Neural crest cell (in vitro differentiated cells): ENCODE measurements at places on chromosomes 16 and 17.

DNA sequence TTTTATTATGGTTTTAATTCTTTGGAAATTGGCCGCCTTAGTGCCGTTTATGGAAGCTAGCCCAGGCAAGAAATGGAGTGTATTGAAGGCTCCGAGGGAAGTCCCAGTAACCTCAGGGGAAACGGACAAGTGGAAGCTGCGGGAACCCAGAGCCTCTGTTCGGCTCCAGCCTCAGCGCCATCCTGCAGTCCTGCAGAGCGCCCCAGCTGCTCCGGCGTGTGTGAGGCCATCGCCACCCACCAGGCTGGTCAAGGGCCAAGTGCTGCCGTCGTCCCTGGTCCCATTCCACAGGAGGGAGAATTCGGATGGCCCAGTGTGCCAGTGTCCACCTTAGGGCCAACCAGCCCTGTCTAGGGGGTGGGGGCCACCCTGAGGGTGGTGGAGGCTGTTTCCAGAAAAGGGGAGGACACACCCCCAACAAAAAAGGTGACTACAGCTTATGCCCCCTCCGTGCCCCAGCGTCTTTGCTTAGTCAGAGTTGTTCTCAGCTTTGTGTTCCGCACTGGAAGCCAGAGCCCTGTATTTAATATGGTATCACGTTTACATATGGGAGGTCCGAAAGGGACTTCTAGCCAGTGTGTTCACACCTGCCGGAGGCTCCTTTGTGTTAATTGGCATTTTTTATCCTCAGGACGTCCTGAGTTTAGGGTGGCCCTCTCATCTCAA is 13.0 kb downstream of the MGRN1 start:
- no peak for DNase-seq

DNA sequence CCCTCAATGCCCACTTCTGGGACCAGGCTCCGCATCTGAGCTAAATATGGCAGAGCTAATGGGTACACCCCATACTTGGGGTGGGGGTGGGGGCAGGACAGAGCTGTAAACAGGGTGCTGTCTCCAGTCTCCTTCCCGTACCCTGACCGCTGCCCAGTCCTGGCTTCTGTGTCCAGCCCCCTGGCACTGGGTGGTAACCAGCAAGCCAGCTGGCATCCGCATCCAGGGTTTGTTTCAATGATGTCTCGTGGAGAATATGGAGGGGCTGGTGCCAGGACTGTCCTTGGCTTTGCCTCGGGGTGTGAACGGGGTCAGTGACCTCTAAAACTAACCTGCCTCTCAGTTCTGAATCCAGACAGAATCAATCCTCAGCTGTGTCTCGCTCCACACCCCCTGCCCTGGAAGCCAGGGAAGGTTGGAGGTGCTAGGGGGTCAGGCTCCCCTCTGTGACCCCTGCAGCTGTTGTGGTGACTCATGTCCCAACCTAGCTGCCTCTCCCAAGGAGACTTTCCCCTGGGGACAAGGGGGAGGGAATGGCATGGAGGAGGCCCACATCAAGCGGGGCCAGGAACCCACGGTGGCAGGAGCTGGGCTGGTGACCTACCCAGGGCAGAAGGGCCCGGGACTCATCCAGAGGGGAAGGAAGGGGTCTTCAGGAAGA is 1.5 kb upstream of the PNMT start:
- DNase-seq, result no peak

DNA sequence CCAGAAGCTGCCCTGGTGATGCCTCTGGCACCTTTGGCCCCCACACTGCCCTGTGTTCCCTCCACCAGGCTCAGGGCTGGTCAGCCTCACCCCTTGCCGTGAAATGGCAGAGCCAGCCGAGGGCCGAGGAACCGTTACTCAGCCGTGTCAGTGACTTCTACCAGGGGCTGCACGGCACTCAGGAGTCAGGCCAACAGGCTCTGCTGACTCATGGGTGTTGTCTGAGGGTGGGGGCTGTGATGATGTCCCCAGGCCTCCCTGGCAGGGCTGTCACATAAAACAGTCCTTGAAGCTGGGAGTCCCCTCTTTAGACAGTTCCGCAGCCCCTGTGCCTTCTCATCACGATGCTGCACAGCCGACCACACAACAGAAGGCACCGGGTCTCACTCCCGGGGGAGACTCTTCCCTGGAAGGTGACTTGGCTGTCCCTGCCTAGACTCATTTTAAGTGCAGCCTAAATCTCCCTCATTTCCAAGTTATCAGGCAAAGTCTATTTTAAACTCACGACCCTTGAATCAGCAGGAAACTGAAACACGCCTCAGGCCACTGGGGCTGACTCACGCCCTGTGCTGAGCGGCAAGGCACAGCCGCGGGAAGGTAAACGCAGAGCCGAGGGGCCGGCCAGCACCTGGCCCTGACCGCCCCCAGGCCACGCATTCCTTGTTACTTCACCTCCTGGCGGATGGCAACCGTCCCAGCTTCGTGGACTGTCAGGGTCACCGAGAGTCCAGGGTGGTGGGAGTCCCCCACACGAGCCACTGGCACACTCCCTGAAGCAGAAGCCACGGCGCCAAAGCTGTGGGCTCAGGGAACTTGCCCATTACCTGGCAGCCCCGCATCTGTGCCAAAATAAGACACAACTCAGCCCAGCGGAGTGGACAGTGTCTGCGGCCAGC is 102.6 kb downstream of the ZNF778 start:
- no peak for DNase-seq

GRCh38 chr16:11024333-11025053 is 80.1 kb downstream of the CLEC16A start:
- no peak for DNase-seq

- no peak for DNase-seq
These were observed 9.0 kb downstream of the SRR start for GRCh38 chr17:2312736-2313135.

DNA sequence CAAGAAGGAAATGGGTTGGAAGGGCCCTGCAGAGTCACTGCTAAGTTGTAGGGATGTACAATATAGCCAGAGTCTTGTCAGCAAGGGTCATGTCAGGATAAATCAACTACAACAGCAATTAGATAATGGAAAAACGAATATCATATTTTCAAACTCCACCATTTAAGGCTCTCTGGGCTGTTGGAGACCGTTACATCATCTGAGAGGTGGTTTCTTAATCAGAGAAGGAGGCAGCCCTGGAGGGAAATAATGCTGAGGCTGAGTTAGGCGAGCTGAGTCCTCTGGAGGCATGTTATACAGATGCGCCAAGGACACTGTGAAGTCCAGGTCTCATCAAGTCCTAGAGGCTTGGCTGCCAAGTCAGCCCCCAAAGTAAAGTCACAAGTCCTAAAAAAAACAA is 30.3 kb downstream of the LYRM9 start:
- no peak for DNase-seq

GRCh38 chr17:73201215-73202069 is 8.6 kb downstream of the COG1 start:
- no peak for DNase-seq

DNA sequence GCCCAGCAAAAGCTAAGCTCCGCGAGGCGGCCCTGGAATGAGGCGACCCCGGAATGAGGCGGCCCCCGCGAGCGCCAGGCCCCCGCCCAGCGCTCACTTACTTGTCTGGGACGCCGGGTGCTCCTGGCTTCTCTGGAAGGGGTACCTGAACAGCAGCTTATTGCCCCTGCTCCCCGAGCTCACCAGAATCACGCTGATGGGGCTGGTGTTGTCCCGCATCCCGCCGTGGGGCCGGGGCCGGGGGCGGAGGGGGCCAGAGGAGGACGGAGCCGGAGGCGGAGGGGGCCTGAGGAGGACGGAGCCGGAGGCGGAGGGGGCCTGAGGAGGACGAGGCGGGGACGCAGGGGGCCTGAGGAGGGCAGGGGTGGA is 440 bp downstream of the NPRL3 start:
- peak; percentile 43 for DNase-seq
